ENCODE measurements at places on chromosomes 2 and 18.

DNA sequence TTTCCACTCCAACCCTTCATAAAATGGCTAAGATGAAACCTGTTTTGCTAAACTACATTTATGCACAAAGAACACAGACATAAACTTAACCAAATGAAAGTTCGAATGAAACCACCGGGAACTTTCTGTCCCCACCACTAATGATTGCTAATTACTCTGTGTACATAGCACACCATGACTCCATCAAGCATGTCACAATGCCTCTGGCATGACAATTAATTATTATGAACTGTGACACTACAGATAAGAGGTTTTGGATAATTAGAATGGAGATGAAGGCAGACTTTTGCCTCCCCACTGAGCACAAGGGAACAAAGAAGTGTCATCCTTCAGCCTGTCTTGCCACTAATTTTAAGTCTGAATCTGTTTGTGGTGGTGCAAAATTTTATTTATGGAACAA is 1.5 kb downstream of the DAPL1 start:
- no peak for DNase-seq

GRCh38 chr2:43777306-43777926 is 3.6 kb downstream of the DYNC2LI1 start:
- DNase-seq, result no peak

- peak; percentile 30 for DNase-seq
Observed at GRCh38 chr2:101125374-101125773, 25.8 kb downstream of the TBC1D8 start.

GRCh38 chr2:65156041-65156440 is 26.1 kb upstream of the RAB1A start:
- no peak for DNase-seq

DNA sequence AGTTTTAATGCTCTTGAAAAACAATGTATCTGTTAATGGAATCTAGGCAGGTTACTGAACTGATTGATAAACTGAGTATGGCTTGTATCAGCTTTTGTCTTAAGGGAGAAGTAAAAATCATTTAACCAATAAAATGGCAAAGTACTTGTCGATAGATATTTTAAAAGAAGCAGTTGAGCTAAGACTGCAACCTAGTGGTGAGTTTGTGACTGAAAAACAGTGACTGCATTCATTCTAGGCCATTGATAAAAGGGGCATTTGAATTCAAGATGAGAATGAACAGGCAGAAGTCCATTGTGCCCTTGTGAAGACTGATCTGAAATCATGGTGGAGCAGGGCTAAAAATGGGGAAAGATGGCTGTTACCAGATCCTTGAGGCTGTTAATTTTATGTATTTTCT is 59.4 kb upstream of the MSTN start:
- peak; percentile 29 for DNase-seq

DNA sequence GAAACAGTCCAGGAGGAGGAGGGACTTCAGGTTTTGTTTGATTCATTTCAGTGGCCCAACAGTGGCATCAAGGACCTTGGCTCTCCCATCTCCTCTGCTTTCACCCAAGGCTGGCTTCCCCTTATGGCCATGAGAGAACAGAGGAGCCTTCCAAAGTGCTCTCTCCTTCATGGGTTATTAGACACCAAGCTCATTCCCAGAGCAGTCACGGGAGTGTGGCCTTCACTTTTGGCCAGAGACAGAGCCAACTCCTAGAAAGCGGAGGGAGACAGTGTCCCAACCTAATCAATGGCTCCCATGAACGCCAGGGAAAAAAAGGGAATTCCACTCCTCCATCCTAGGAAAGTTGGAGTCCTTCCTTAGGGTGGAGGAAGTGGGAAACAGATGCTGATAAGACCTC is 871 bp upstream of the DUSP28 start:
- DNase-seq, result no peak

- DNase-seq, result peak; percentile 89
Observed at GRCh38 chr18:49846361-49846662, 33.0 kb upstream of the ACAA2 start.

DNA sequence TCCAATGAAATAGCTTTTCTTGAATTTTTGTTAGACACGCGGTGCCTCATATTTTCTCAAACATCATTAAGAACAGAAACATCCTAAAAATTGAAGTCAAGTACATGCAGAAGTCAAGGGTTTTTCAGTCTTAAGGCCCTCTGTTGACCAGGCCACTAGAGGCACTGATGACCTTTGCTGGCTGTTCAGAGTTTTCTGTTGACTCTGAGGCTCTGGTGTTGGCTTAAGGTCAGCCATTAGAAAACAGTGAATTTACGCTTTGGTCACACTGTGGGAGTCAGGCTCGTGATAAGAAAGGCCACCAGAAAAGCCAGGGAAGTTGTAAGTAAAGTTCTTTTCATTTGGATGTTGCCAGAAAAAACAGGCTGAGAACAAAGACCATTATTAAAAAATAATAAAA is 5.8 kb upstream of the UPP2 start:
- no peak for DNase-seq

DNA sequence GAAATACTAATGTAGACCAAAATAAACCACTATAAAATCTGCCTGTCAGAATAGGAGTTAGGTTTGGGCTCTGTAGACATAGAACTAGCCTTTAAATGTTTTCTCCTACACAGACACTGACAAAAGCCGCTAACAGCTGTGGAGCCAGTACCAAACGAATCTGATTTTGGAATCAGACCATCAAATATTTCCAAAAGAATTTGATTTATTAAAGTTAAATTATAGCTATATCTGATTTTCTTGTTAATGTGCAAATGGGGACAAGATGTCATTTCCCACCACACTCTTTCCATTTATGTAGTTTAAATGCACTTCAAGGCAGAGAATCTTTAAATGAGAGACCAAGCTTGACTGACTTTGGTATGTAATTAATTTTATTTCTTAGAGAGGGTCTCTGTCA is 343.4 kb upstream of the FIGN start:
- no peak for DNase-seq

DNA sequence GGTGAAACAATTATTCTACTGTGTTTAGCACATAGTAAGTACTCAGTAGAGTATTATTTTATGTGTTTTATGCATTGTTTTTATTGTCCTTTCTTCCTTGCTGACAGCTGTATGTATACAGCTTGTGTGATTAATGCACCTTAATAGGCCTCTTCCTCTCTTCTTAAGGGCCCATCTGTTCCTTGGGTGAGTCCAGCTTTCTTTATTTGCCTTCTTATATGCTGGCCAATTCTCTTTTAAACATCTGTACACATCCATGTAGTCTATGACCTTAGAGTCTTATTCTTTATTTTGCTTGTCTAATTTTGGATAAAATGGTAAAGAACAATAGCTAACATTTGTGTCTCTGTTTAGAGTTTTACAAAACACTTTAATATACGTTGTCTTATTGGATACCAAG is 333.7 kb upstream of the MEIS1 start:
- DNase-seq, result no peak

DNA sequence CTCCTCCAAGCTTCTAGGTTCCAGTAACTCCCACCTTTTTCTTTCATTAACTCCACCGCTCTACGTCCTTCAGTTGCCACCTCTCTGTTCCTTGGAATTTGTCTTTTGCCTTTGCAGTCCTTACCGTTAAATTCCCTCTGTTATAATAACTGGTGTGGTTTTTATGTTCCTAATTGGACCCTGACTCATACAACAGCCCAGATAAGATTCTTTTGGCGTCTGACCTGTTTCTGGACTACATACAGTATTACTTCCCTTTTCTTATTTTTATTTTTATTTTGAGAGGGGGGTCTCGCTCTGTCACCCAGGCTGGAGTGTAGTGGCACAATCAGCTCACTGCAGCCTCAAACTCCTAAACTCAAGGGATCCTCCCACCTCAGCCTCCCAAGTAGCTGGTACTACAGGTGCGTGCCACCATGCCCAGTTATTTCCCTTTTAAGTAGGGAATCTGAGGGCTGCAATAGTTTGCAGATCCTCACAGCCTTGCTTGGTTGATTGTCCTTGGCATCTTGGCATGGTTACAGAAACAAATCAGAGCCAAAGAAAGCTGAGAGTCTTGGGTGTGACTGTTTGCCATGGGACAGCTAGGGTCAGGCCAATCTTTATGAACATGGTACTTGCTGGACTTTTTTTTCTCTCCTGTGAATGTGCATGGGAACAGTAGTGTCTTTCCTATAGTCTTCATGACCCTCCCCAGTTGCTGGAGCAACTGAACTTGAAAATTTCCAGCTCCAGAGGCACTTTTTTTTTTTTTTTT is 22.0 kb downstream of the TCF23 start:
- DNase-seq, result no peak

- DNase-seq, result no peak
Observed at GRCh38 chr2:85423525-85423924, 5.0 kb downstream of the SH2D6 start.

- DNase-seq, result no peak
Observed at GRCh38 chr2:127097471-127097765, 9.5 kb downstream of the BIN1 start.

- no peak for DNase-seq
Observed at GRCh38 chr2:220241423-220241822, 614.0 kb downstream of the SLC4A3 start.

DNA sequence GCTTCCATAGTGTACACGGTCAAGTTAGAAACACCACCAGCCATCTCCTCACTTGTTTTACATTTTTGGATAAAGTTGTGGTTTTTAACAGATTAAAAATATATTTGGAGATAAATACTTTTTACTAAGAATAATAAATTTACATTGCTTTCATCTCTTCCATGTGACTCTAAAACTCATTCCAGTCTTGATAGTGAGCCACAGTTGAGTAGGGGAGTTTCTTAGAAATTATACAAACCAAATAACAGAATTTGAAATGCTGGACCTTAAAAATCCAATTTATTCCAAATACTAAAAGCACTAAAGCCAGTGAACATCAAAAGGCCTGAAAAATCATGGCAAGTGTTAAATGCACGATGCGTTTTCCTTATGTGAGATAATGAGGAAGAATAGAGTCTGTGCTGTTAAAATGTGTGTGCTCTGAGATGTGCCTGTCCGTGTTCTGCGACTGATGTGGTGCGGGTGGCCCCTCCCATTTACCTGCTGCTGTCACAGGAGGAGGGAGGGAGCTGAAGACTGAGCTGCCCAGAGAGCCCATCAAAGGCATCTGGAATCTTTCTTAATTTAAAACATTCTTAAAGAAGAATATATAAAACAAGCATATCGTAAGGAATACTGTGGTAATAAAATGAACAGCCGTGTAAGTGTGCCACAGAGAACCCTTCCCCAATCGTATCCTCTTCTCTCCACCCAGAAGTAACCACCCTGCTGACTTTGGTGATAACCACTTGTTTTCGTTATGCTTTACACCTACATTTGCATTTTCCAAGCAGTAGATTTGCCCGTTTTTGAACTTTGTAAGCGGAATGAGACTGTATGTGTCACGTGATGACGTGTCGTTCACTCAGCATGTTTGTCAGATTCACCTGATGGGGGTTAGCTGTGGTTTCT is 57.0 kb upstream of the TXNDC2 start:
- DNase-seq, result no peak

DNA sequence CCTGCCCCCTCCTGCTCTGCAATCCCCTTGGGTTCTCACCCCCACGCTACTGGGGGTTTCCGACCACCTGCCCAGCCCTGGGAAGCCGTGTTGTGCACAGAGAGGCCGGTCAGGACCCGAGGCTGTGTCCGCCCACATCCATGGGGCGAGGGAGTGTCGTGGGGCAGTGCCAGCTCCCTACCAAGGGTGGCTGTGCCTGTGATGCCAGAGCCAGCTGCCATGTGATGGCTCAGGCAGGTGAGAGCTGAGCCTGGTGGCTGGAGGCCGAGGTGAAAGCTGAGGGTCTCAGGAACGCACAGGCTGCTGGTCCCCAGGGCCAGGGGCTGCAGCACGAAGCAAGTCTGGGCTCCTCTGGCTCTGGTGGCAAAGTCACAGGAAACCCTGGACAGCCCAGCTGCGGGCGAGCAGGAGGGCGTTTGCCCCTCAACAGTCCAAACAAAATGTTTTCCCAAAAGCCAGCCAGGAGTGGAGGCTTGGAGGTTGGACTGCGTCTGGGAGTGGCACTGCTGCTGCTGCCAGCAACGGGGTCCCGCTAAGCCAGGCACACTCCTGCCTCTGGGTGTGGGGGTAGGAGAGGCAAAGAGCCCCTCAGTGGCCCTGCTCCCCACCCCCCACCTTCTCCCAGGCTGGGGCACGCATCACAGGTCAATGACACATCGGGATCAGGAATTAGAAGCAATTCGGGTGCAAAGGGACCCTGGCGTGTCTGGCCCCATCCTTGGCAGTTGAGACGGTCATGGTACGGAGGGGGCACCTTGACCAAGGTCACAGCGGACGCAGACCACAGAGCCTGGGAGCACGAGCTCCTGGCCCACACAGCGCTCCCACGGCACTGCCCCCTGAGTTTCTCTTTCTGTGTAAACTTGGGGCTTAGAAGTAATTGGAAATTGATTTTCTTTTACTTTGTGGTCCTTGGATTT is 72.4 kb upstream of the GPC1 start:
- no peak for DNase-seq

- no peak for DNase-seq
Observed at GRCh38 chr2:141946016-141946415, 184.8 kb downstream of the LRP1B start.

DNA sequence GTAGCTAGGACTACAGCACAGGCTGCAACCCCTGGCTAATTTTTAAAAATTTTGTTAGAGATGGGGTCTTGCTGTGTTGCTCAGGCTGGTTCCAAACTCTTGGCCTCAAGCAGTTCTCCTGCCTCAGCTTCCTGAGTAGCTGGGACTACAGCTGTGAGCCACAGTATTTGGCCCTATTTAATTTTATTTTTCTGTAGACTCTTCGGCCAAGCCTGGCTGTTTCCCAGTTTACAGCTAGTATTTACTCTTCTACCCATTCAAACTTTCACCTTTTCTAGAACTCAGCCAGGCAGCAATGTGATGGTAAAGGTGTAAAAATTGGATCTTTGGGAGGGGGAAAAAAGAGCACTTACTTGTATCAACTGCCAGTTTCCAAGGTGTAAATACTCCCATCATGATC is 35.3 kb downstream of the SH3RF3 start:
- DNase-seq, result no peak

DNA sequence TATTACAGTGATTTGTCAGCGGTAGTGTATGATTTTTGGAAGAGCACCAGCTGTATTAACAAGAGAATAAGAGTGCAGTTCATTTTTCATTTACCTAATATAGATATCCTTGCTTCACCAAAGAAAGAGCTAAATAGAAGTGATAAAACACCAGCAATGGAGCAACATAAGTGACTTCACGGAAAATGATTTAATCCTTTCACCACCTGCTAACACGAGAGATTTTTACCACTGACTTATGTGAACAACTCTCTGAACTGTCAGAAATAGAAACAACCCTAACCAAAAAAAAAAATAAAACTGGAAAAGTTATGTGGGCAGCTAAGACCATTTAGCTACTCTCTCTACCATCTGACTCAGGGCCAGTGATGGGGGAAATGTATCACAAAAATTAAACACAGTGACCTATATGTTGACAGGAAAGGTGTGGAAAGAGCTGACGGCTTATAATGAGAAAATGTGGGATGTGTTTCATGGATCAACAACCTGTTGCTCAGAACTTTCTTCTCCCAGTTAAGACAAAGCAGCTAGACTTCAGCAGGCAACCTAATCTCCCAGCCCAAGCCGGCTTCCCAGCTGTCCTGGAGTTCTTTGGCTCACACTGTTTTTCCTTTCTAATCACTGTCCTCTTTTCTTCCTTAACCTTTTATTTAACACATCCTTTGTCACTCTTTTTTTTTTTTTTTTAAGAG is 272.7 kb downstream of the SS18 start:
- DNase-seq, result no peak

GRCh38 chr2:121791801-121792221 is 36.4 kb downstream of the TSN start:
- DNase-seq, result no peak

- no peak for DNase-seq
Observed at GRCh38 chr2:558302-558642, 118.9 kb downstream of the TMEM18 start.
